ENCODE measurements at places on chromosomes 6 and 20. TPM values are rescaled to one million over a fixed set of nuclear protein-coding genes. Genes with fewer than 3 reads are reported as not detected.

DNA sequence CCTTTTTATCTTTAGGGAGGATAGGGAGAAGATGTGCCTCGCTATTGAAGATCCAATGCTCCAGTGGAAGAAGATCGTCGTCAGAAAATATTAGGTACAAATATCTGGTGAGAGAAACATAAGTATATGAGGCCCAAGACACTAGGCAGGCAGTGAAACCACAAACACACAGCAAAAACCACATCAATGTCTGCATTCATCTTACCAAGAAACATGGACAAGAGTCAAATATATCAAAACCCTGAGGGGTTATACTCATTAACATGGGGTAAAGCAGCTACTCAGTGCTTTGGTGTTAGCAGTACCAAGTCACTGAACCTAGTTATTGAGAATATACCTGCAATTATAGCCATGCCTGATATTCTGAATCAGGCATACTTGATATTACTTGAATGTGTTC is 101.4 kb upstream of the FAM184A start:
- H3K4me1 ChIP-seq, result peaks cover 16% of the 10 kb centered on the region
- H3K27me3 ChIP-seq, result no peaks in the 10 kb centered on the region
- H3K27ac ChIP-seq, result no peak overlapping the region
- no peaks in the 10 kb centered on the region for H3K36me3 ChIP-seq
- no peak for DNase-seq
- no peak overlapping the region for H3K4me3 ChIP-seq

GRCh38 chr20:38055294-38055693 is 21.7 kb downstream of the RPRD1B start:
- no peak for DNase-seq
- no peak overlapping the region for H3K27ac ChIP-seq
- peaks cover 12% of the 10 kb centered on the region for H3K4me1 ChIP-seq

DNA sequence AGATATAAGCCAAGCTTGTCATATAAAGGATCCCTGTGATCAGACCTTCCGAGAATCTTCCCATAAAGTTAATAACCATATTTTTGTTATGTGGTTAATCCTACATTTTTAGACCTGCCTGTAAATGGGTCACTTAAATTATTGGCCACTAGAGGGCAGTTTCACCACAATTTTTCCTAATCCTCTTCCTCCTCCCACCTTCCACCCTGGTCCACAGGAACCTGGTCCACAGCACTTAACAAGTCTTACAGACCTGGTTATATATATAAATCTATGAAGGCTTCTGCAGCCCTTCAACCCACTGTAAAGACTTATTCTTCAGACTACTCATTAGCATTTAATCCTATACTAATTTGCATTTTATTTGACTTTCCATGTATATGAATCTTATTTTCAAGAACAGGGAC is 28.3 kb downstream of the MRS2 start:
- no peaks in the 10 kb centered on the region for H3K27me3 ChIP-seq
- H3K36me3 ChIP-seq, result no peaks in the 10 kb centered on the region
- no peak overlapping the region for H3K27ac ChIP-seq
- DNase-seq, result peak; percentile 28
- no peak overlapping the region for H3K4me3 ChIP-seq

DNA sequence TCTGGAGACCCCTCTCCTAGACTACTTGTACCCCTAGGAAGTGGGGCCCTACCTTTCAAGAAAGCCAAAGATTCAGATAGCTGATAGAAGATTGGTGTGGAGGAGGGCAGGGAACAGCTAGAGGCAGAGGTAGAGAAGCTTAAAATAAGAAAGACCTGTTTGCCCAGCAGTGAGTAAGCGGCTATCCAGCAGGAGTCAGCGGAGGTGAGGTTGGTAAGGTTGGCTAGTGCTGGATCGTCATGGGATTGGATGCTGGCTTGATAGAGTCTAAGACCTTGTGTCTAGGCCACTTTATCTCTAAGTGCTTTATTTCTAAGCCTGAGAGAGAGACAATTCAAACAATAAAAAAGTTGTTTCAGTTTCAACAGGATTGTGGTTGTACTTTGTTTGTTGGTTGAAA is 19.1 kb downstream of the ANKS1A start:
- H3K27me3 ChIP-seq, result no peaks in the 10 kb centered on the region
- no peak overlapping the region for H3K4me3 ChIP-seq
- no peak overlapping the region for H3K27ac ChIP-seq

DNA sequence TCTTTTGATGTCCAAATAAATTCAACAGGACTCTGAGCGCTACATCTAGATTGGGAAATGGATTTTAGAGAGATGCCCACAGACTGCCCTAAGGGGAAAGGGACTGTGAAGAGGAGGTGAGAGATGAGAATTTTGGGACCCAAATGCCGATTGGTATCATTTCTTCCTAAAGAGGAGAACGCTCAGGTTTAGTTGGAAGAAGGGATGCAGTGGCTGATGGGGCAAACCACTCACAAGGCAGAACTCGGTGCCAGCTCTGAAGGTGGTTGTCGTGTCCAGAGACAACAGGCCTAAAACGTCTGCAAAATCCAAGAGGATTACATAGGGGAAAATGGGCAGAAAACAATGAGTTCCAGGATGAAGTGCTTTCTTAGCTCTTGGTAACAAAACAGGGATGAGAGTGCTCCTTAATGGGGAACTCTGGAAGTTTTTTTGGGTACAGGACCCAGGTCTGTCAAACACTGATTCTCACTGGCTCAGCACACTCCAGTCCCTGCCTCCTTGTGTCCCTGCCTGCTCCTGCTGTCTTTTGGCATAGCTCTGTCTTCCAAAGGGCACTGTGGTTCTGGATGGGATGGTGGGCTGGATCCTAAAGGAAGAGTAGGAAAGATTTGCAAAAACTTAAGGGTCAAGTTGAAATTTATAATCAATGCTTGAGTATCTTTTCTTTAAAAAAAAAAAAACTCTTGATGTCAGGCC is 29.0 kb downstream of the NEDD9 start:
- peaks cover 27% of the 10 kb centered on the region for H3K4me1 ChIP-seq
- no peak for DNase-seq
- H3K36me3 ChIP-seq, result no peaks in the 10 kb centered on the region
- no peak overlapping the region for H3K4me3 ChIP-seq
- H3K27me3 ChIP-seq, result no peaks in the 10 kb centered on the region

- H3K27ac ChIP-seq, result no peak overlapping the region
- H3K36me3 ChIP-seq, result no peaks in the 10 kb centered on the region
- no peak for DNase-seq
Observed at GRCh38 chr6:111564482-111564945, 41.2 kb downstream of the TRAF3IP2 start.

- no peak for DNase-seq
- no peak overlapping the region for H3K4me3 ChIP-seq
- H3K27ac ChIP-seq, result no peak overlapping the region
- H3K36me3 ChIP-seq, result no peaks in the 10 kb centered on the region
- H3K27me3 ChIP-seq, result peaks cover 3% of the 10 kb centered on the region
Observed at GRCh38 chr20:46552460-46553420, 2.3 kb upstream of the OCSTAMP start.

- peaks cover 16% of the 10 kb centered on the region for H3K27me3 ChIP-seq
- H3K36me3 ChIP-seq, result no peaks in the 10 kb centered on the region
- peak; percentile 70 for DNase-seq
- H3K4me1 ChIP-seq, result peaks cover 41% of the 10 kb centered on the region
- peak overlapping the region; percentile 91 for H3K4me3 ChIP-seq
Observed at GRCh38 chr6:19838442-19839236, 1.5 kb downstream of the ID4 start.

DNA sequence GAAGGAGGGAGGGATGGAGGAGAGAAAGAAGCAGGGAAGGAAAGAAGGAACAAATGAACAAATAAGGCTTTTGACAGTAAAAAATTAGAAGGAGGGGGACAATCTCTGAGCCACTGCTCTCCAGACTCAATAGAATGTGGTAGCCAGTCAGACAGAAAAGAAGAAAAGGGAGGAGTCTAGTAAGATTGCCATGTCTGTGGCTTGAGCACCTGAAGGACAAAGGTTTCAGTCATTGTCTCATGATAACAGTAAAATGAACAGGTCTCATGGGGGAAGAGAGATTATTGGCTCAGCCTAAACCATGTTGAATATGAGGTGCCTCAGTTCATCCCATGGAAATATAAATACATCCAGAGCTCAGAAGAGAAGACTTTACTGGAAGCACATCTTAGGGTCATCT is 14.0 kb upstream of the LOC128125822 start:
- no peaks in the 10 kb centered on the region for H3K27me3 ChIP-seq
- DNase-seq, result no peak
- H3K36me3 ChIP-seq, result no peaks in the 10 kb centered on the region
- H3K4me3 ChIP-seq, result no peak overlapping the region

DNA sequence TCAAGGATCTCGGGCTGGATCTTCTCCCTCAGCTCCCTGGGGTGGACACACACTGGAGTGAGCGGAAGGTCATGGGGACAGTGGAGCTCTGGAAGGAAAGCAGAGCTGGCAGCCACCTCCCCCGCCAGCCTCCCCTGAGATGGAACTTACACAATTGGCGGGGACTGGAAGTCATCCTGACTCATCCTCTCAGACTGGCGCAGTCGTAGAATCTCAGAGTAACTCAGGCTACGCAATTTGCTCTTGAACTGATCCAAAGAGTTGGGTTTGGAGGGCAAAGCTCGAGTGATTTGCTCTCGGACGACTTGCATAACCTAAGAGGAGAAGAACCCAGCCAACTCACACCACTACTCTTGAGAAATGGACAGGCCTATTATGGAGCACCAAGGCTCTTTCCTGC is 34.8 kb downstream of the ELMO2 start:
- no peak overlapping the region for H3K27ac ChIP-seq
- no peak for DNase-seq
- H3K4me1 ChIP-seq, result no peaks in the 10 kb centered on the region
- no peak overlapping the region for H3K4me3 ChIP-seq

GRCh38 chr6:78670156-78670555 is 197.2 kb upstream of the IRAK1BP1 start:
- no peak overlapping the region for H3K4me3 ChIP-seq
- peaks cover 9% of the 10 kb centered on the region for H3K4me1 ChIP-seq
- no peak for DNase-seq
- H3K27ac ChIP-seq, result no peak overlapping the region

- H3K4me3 ChIP-seq, result no peak overlapping the region
- no peak overlapping the region for H3K27ac ChIP-seq
- no peaks in the 10 kb centered on the region for H3K4me1 ChIP-seq
- peaks cover 29% of the 10 kb centered on the region for H3K27me3 ChIP-seq
- no peak for DNase-seq
Observed at GRCh38 chr20:137668-138490, 4.5 kb upstream of the DEFB126 start.

DNA sequence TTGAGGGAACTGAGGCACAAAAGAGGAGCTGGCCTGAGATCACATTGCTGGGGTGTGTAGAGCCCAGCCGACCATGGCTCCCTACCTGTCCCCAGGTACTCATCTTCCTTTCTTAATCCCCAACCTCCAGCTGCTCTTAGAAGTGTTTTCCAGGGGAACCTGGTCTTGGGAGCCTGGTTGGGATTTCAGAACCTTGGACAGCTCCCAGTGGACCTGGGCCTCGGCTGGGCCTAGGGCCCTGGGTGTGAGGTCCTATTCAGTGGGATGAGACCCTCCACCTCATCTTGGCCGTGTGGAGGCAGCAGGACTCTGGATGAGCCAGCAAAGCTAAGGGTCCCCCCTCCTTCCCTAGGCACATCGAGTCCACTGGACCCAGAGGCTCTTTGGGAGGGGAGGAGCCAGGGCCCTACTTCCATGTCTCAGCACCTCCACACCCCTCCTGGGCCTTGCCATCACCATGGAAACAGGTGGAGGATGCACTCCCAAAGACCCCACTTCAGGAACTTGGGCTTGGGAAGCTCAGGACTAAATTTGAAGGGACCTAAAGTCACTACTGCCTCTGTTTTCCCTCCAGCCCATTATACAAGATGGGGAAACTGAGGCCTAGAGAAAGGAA is 38.5 kb downstream of the DLGAP4 start:
- no peak overlapping the region for H3K4me3 ChIP-seq
- peak; percentile 92 for DNase-seq
- H3K4me1 ChIP-seq, result no peaks in the 10 kb centered on the region
- H3K27ac ChIP-seq, result no peak overlapping the region
- H3K27me3 ChIP-seq, result no peaks in the 10 kb centered on the region

GRCh38 chr20:24955045-24955444 is 6.0 kb downstream of the CST7 start:
- no peak for DNase-seq
- H3K27me3 ChIP-seq, result no peaks in the 10 kb centered on the region
- H3K4me3 ChIP-seq, result no peak overlapping the region
- no peaks in the 10 kb centered on the region for H3K36me3 ChIP-seq
- no peak overlapping the region for H3K27ac ChIP-seq

- no peaks in the 10 kb centered on the region for H3K36me3 ChIP-seq
- H3K27ac ChIP-seq, result no peak overlapping the region
- H3K27me3 ChIP-seq, result no peaks in the 10 kb centered on the region
- H3K4me1 ChIP-seq, result no peaks in the 10 kb centered on the region
- no peak for DNase-seq
Observed at GRCh38 chr6:54125493-54125892, 14.2 kb downstream of the MLIP start.

DNA sequence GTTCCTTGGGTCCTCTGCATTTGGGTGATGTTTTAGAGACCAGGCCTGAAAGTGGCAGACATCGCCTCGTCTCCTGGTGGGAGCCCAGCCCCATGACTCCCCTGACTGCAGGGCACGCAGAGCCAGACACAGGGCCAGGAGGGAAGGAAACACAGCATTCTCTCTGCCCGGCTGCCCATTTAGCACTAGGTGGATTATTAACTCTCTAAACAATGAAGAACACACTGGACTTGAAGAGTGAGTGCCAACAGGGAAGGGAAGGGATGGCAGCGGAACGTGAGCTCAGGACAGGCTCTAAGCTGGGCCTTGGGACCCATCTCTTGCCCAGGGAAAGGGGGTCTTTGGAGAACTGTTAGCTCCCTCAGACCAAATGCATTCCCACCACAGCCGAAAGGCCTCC is 80.4 kb downstream of the TBXT start:
- no peak overlapping the region for H3K27ac ChIP-seq
- no peaks in the 10 kb centered on the region for H3K27me3 ChIP-seq
- no peak for DNase-seq
- no peaks in the 10 kb centered on the region for H3K36me3 ChIP-seq
- H3K4me1 ChIP-seq, result no peaks in the 10 kb centered on the region

DNA sequence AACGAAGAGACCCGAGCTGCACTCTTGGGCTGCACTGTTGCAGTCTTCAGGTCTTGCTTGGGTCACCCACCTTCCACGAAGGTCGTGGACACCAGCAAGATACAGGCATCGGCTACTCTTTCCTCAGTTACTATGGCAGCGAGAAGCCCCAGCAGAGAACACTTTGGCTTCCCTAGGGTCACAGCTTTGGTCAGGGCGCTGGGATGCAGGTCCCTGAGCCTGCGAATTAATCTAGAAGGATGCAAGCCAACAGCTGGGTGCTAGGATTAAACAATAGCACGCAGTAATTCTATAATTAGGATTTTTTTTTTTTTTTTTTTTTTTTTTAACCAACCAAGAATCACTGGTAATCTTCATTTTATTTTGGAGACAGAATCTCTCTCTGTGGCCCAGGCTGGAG is 2.1 kb downstream of the KHDC3L start:
- H3K27me3 ChIP-seq, result no peaks in the 10 kb centered on the region
- H3K4me1 ChIP-seq, result no peaks in the 10 kb centered on the region
- no peak for DNase-seq

Gene OPRL1
- total RNA-seq, result 3.3 TPM

Gene SLC22A7
- not detected for total RNA-seq

Gene EFCAB8
- total RNA-seq, result not detected

Gene BACH2
- total RNA-seq, result 3.9 TPM

Gene ALDH5A1
- total RNA-seq, result 3.5 TPM

Gene KCNB1
- 0.97 TPM for total RNA-seq

Gene KCNG1
- 11.4 TPM for total RNA-seq

Gene C6orf15
- total RNA-seq, result not detected

Gene SMPDL3A
- total RNA-seq, result 2.0 TPM

Gene AKAP7
- 15.5 TPM for total RNA-seq

Gene EBF4
- 1.9 TPM for total RNA-seq
